ENCODE measurements at places on chromosomes 1 and 21.

DNA sequence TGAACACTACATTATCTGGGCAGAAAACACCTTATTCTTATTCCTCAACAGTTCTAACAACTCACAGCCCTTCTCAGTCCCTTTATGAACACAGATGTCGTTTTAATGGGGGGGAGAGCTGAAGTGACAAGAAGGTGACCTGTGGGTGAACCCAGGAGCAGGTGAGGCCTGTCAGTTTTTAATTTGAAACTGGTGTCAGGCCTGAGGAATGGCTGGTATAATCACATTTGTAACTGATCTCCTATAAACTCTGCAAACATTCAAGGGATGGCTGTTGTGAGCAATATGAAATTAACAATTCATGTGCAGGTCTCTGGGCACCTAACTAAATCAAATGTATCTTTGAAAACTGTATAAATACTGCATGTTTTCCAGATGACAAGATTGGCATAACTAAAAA is 362.1 kb upstream of the NR5A2 start:
- no peak for DNase-seq

GRCh38 chr1:166471359-166471758 is 304.6 kb upstream of the FAM78B start:
- DNase-seq, result no peak

DNA sequence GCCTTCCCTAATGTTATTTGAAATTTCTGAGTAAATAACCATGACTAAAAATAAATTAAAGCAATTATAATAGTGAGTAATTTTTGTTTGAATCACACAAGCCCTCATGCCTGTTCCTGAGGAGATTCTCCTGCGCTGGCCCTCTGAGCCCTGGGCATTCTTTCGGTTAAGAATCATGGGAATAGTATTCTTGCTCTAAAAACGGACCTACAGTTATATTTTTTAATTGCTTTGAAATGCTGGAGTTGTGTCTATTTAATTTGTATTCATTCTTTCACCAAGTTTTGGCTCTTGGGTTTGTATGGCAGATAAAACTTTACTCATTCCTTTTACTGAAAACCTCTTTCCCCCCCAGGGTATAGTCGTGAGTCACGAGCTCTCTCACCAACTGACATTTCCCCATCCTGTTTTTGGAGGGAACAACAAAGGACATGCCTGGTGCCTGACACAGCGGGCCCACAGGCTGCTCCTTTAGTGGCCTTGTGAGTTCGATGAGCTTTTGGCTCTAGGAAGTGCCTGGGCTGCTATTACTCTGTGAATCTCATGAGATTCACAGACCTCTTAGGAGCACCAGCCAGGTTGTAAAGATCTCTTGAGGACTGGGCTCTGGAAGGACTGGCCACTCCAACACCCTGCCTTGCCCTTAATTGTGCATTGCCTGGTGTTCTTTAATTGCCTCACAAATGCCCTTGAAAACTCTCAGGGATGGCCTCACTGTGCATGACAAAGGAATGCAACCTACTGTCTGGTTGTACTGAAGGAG is 58.6 kb downstream of the DDR2 start:
- DNase-seq, result no peak

GRCh38 chr21:35491920-35492678 is 443.0 kb upstream of the RUNX1 start:
- DNase-seq, result no peak

GRCh38 chr1:170205301-170205700 is 59.5 kb downstream of the NTMT2 start:
- DNase-seq, result no peak

DNA sequence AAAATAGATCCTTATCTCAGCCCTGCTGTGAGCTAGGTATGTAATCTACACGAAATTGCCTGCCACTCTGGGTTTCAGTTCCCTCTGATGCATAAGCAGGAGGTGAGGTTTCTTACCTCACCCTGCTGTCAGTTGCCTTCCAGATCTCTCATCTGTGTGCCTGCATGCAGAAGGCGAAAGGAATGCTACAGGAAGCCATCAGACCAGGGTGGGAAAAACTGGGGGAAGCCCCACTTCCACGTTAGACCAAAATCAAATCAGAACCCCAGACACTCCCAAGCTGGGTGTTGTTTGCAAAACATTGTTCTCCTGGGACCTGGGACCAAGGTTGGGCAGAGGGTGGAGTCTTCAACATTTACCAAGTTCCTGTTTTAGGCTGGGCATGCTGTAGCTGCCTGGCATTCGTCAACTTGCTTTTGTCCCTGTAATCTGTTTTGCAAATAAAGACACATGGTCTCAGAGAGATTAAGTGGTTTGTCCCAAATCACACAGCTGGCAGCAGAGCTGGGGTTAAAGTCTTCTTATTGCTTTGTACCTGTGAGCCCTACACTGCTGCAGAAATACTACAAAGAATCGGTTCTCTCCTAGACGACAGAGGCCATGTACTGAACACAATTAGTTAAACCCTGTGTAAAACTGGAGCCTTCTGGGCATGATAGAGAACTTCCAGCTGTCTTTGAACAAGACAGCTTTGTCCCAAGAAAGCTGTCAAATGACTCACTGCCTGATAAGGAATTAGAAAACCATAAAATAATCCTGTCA is 389.7 kb upstream of the RUNX1 start:
- DNase-seq, result no peak

DNA sequence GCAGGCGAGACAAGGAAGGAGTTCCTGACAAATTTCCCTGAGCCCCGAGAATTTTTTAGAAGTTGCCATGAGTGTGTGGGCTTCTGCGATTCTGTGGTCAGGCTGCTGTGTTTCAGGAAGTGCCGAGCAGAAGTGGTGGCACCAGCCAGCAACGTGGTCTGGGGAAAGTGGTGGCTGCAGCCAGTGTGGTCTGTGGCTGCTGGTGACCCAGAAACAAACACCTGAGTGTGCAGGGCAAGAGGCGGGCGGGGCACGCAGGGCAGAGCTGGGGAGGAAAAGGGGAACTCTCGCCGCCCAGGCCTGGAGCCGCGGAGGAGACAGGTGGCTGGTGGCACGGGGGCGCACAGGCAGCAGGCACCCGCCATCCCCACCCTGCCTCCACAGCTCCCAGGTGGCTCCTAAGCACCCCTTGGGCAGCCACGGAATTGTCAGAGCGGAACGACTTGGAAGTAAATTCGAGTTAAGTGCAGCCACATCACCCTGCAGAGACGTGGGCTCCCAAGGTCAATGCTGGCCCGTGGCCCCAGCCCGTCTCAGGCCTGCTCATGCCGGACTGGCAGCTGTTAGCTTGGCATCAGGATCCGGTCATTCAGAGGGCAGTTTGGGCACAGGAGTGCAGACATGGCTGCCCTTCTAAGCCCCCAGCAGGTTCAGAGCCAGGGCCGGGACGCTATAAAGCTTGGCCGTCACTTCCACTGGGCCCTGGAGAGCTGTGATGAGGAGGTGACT is 25.1 kb downstream of the PRDM16 start:
- DNase-seq, result no peak

All from stimulated activated naive CD8-positive, alpha-beta T cell treated with anti-CD3 and anti-CD28 coated beads, Interleukin-15, amount 100 ng/mL, for 72 hours (primary cell).